Activated CD4-positive, alpha-beta T cell treated with anti-CD3 and anti-CD28 coated beads, Interleukin-2, amount 50 U/mL, for 48 hours (primary cell): ENCODE measurements at places on chromosomes 16 and 17.
A peak's percentile ranks its signal among the peaks of the same experiment; 100 is the strongest.

DNA sequence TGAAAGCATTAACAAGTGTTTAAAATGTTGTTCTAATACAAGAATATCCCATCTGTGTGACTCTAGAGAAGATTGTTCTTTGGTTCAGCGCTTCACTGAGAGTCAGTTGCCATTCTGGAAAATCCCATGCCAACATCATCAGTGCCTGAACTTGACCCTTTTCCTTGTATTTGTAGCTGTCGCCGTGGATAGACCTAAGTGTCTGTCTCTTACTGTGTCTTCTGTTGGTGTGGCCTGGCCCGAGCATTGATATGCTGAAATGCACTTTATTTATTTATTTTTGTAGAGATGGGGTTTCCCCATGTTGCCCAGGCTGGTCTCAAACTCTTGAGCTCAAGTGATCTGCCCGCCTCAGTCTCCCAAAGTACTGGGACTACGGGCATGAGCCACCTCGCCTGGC lies 76.0 kb downstream of the MYH11 start:
- no peak for DNase-seq

GRCh38 chr17:65515959-65516948 lies 45.2 kb downstream of the AXIN2 start:
- no peak for DNase-seq

DNA sequence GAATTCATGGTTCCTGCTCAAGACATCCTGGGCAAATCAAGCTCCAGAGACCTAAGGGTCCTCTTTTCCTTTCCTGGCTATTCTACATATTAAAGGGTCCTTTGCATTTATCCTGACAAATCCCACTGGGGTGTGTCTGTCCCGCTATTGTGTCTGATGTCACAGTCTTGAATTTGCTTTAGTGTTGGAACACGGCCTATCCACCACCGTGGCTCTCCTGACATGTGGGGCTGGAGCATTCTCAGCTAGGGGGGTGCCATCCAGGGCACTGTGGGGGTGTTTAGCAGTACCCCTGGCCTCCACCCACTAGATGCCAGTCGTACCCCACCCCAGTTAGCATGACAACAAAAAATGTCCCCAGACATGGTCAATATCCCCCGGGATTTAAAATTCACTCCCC lies 92.9 kb downstream of the IRF8 start:
- DNase-seq, result no peak

GRCh38 chr16:85988723-85989313 lies 89.9 kb downstream of the IRF8 start:
- DNase-seq, result peak; percentile 52

- no peak for DNase-seq
Measured at GRCh38 chr16:86554599-86554916, 477 bp downstream of the MTHFSD start.

DNA sequence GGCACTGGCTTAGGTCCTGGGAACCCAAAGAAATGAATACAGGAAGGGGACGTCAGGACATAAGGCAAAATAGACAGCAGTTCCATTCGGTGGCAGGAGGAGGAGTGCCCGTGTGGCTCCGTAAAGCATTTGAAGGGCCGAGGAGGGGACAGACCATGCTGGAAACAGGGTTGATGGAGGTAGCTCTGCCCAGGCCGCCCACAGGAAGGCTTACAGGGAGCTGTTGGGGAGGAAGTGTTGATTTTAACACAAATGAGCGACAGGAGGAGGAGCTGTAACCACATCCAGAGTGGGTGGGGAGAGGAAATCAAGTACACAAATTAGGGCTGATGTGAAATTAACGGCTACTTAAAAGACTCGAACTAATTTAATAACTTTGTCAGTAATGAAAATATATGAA lies 54.6 kb downstream of the RBFOX3 start:
- no peak for DNase-seq

GRCh38 chr17:62805234-62805633 lies 2.9 kb downstream of the MARCHF10 start:
- DNase-seq, result no peak

DNA sequence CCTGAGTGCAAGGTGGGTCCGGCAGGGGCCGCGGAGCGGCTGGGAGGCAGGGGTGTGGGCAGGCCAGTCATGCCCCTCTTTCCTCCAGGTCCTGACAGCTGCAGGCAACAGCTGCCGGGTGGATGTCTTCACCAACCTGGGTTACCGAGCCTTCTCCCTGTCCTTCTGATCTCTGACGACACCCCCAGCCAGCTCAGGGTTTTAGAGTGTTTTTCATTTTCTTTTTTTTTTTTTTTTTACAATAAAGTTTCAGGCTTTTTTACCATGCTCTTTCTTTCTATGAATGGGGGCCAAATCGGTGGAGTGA lies 3.6 kb downstream of the THOC6 start:
- no peak for DNase-seq

DNA sequence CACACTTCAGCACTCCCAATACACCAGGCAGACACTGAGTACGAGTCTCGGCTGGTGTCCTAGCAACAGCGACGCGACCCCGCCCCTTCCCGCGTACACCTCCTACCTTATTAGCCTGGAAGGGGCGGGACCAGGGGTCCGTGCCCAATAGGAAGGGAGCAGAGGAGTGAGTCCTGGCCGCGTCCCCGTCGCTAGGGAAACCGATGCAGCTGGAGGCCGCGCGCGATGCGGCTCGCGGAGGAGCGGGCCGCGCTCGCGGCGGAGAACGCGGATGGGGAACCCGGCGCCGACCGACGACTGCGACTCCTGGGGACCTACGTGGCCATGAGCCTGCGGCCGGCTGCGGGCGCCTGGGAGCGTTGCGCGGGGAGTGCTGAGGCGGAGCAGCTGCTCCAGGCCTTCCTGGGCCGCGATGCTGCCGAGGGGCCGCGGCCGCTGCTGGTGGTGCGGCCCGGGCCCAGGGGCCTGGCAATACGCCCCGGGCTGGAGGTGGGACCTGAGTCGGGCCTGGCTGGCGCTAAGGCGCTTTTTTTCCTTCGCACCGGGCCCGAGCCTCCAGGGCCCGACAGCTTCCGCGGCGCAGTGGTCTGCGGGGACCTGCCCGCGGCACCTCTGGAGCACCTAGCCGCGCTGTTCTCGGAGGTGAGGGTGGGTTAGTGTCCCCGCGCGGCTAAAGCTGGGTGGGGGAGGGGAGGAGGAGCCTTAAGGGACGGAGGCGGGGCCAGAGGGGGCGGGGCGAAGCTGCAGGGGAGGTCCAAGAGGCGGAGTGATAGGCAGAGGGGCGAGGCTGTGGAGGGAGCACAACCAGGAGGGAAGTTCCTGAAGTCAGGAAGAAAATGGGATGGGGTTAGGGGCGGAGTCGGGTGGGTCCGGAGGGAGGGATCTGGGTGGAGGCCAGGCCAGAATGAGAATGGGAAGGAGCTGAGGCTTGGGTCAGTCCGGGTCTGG lies at the start of gene DNAH9:
Gene DNAH9 (plus strand): TSS at position 197 of the 948 bp plus-strand sequence. CDS start 29 bp downstream, at position 226.
- DNase-seq, result peak; percentile 9

- peak; percentile 88 for DNase-seq
Measured at GRCh38 chr16:11667824-11668622, at the start of gene SNN. SNN (plus strand) TSS chr16:11668455; CDS start chr16:11676060, 7,605 bp downstream.
